ENCODE measurements at places on chromosomes 3 and 15.

DNA sequence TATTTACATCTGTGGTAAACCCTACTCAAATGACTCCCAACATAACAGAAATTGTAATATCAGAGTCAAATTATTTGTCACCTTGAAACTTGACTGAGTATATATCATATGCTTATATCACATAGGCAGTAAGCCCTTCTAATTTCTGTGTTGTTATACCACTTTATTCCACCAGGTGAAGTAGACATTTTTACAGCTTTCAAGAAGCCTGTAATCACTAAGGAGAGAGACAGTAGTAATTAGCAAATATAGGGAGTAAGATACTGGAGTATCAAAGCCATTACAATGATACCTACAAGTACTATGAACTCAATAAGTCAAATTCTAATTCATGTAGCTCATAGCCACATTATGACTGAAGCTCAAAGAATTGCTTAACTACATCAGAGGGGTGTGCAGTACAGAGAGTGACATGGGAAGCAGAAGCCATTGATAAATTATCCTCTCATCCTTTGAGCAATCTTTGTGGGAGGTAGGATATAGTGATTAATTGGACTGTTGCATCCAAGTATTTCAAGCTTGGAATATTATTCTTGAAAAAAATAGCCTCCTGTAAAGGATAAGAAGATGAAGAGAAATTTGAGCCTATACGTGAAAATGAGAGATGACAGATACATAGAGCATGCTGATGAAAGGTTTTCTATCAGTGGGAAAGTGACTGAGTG lies 1005.9 kb downstream of the ZPLD1 start:
- DNase-seq: no peak

GRCh38 chr15:25936004-25936403 lies 72.9 kb upstream of the ATP10A start:
- DNase-seq: no peak

DNA sequence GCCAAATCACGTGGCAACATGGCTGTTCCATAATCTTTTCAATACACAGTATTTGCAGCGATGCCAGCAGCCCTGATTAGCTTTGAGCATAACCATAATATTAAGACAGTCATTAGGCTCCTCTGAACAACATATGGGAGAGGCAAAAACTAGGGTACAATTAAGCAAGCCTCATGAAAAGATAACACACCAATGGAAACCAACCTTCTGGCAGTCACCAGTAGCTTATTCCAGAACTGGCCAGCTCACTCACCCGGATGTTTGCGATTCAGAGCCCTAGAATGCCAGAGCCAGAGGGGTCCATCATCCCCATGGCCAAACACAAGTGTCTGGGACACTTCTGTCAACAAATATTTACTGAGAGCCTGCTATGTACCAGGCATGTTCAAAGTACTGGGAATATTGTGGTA lies 48.8 kb upstream of the PLXND1 start:
- no peak for DNase-seq

GRCh38 chr3:151362751-151363174 lies 21.8 kb downstream of the P2RY12 start:
- DNase-seq: no peak

GRCh38 chr15:67303490-67304363 lies 49.1 kb downstream of the IQCH start:
- no peak for DNase-seq

GRCh38 chr3:175672119-175672689 lies 813.1 kb downstream of the NAALADL2 start:
- DNase-seq: no peak

DNA sequence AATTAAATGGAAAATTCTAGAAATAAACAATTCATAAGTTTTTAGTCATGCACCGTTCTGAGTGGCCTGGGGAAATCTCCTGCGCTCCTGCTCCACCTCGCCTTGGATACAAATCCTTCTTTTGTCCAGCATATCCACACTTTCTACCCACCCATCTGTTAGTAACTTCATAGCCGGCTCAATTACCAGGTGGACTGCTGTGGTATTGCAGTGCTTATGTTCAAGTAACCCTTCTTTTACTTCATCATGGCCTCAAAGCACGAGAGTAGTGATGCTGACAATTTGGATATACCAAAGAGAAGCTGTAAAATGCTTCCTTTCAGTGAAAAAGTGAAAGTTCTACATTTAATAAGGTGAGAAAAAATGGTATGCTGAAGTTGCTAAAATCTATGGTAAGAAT lies 142.3 kb upstream of the CHL1 start:
- no peak for DNase-seq

DNA sequence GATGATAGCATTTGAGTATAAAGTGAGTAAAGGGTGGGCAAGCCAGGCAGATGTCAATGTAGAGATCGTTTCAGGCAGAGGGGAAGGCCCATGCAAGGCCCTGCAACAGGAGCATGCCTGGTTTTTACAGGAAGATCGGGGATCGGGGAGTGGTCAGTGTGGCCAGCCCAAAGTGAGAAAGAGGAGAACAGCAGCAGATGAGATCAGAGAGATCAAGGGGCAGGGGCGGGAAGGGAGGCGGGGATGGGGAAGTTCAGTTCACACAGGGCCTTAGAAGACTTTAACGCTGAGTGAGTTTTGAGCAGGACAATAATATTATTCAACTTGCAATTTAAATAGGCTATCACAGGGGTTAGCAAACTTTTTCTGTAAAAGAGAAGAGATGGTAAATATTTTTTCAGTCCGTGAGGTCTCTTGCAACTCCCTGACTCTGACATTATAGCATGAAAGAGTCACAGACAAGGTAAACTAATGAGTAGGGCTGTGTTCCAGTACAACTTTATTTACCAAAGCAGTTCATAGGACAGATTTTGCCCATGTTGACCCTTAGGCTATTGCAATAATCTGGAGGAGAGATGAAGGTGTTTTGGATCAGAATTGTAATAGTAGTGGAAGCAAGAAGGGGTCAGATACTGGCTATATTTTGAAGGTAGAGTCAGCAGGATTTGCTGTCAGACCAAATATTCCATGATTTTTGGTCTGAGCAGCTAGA lies 12.4 kb upstream of the CD47 start:
- DNase-seq: no peak

DNA sequence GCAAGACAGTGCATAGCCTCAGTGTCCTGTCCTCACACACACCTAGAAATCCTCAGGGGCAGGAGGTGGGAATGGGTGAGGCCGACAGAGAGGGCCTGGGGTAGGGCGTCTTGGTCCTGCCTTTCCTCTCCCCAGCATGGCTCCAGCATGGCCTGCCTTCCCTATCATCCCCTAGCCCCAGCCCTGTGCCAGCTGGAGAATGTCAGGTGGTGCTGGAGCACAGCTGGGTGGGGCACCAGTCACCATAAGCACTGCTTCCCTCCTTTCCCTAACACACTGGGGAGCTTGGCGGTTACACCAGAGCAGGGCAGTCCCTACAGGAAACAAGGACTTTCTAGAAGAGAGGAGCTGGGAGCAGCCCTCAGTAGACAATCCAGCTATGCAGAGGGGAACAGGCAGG lies 236.8 kb downstream of the KLF13 start:
- DNase-seq: no peak

- no peak for DNase-seq
These were observed 15.0 kb upstream of the PLSCR1 start for GRCh38 chr3:146559388-146559787.

- DNase-seq: no peak
These were observed 65.4 kb downstream of the SSR3 start for GRCh38 chr3:156489462-156489911.

- DNase-seq: no peak
These were observed 530.6 kb upstream of the ROBO2 start for GRCh38 chr3:76509179-76509830.

DNA sequence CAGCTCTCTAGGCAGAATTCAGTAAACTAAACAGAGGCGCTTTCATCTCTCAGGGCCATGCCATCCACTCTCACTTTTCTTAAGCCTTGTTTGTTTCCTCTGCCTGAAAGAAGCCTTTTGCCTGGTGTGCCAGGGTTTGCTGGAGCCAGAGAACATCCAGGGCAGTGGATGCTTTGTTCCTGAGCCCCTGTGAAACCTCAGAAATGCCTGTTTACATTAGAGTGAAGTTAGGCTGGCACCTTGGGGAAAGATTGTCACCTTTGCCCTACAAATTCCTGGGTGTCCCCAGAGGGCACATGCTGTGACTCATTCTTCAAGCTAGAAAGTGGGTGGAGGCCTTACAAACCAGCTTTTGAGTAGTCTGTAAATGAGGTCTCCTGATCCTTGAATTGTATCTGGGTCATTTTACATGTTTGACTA lies 10.7 kb upstream of the TRAK1 start:
- DNase-seq: no peak

Measured in NCI-H1436 treated with DMSO at 0.1 percent for 48 hours (cell line).